ENCODE measurements at places on chromosomes 4 and X.

- DNase-seq, result no peak
Measured at GRCh38 chr4:152778656-152779512, 646 bp downstream of the TIGD4 start.

DNA sequence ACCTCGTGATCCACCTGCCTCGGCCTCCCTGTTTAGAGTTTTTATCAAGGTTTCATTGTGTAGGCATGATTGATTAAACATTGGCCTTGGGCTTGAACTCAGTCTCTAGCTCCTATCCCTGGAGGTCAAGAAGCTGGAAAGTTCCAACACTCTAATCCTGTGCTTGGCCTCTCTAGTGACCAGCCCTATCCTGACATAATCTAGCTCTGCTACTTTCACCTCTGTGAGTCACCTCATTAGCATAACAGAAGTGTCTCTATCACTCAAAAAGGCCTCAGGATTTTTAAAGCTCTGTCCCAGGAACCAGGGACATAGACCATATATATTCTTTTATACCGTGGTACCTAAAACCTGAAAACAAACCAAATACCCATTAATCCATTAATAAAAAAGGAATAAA is 377.5 kb downstream of the CENPC start:
- no peak for DNase-seq

- no peak for DNase-seq
Measured at GRCh38 chr4:142355421-142355930, 490.6 kb downstream of the INPP4B start.

DNA sequence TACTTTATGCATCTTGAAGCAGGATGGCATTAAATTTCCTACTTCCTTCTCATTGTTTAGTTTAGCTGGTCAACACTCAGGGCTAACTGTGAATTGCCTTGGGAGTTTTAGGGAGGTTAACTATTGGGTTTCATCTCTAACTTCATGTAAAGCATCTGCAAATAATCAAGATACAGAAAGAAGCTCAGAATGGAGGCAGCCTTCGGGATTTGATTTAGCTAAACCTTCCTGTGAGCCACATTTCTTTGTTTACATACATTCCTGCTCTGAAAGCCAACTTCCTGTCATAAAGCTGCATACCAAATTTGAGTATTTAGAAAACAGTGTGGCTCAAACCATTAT is 131.7 kb upstream of the PCDH18 start:
- DNase-seq, result no peak

DNA sequence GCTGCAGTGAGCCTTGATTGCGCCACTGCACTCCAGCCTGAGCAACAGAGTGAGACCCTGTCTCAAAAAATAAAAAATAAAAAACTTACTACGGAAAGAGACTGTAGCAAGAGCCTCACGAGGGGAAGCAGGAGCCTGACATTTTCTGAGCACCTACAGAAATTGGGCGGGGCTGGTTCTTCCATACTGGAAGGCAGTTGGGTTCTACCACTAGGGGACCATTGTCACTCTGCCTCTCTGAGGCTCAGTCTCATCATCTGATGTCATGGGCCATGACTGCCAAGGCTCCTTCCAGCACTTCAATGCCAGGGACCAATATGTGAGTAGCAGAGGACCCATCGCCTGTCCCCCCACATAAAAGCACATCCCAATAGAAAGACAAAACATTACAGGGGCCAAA is 8.2 kb downstream of the SH3KBP1 start:
- DNase-seq, result no peak

- no peak for DNase-seq
Measured at GRCh38 chr4:54806351-54806750, 148.6 kb downstream of the KIT start.

GRCh38 chr4:52991472-52991871 is 129.4 kb downstream of the RASL11B start:
- no peak for DNase-seq

DNA sequence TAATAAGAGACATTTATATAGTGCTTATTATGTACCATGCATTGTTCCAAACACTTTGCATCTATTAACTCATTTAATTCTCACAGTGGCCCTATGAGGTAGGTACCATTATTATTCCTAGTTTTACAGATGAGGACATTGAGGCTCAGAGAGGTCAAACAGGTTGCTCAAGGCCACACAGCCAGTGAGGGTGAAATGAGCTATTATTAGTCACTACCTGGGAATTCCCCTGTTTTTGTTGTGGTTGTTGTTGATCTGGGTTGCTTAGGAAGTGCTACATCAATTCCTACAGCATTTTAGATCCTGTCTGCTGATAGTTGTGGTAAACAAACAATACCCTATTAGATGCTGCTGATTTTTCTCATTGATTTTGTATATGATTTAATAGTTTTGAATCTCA is 41.2 kb downstream of the APLN start:
- DNase-seq, result no peak

GRCh38 chr4:159428975-159429692 is 326.3 kb downstream of the RAPGEF2 start:
- DNase-seq, result no peak

GRCh38 chr4:184812199-184812542 is 13.6 kb downstream of the ACSL1 start:
- no peak for DNase-seq

DNA sequence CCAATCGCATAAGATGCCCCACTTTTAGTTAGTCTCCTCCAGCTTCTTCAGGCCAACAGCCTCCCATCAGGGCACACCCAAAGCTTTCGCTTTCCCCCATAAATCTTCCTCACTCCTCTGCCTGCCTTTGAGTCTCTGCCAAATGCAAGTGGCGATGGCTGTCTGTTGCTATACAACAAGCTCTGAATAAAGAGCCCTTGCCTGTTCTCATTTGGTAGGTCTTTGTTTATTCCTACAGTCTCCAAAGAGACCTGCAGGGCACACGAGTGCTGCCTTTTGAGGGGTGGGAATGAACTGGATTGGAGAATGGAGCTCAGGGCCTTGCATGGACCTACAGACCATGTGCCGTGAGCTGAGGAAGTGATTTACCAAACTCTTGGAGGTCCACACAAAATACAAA is 52.2 kb upstream of the SOD3 start:
- DNase-seq, result no peak

- DNase-seq, result no peak
Measured at GRCh38 chr4:105966051-105966450, 70.8 kb downstream of the NPNT start.

DNA sequence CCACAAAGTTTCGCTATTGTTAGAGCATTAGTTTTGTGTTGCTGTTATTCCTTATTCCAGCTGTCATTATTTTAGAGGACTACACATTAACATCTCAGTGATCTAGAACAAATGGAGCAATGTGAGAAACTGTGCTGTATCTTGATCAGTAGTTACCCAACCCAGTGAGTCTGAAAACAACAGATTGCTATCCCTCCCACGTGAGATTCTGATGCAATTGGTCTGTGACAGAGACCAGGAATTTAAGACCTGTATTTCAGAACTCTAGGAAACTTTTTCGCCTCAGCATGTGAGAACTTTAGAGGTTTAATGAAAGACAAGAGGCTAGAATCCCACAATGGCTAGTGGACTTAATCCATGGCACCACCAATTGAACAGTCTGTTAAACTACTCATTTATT is 35.7 kb upstream of the CDS1 start:
- no peak for DNase-seq

- DNase-seq, result no peak
Measured at GRCh38 chr4:36081185-36081584, 163.1 kb downstream of the ARAP2 start.

DNA sequence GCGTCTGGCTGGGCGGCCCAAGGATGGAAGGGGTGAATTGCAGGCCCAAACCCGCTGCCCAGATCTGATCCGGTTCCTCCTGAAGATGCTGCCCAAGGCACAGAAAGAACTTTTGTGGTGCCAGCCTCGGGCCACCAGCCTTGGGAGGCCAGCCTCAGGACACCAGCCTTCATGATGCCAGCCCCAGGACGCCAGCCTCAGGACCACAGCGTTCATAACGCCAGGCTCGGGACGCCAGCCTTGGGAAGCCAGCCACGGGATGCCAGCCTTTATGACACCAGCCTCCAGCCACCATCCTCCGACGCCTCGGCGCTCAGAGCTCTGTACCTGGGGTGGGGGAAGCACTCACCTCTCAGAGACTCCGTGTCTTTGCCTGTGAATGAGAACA is 107.8 kb downstream of the ADRA2C start:
- no peak for DNase-seq

All from NCI-H446 (cell line).